ENCODE measurements at places on chromosomes 2 and 18. TPM values are rescaled to one million over a fixed set of nuclear protein-coding genes. Genes with fewer than 3 reads are reported as not detected.

GRCh38 chr18:3655254-3656050 lies 205.5 kb downstream of the TGIF1 start:
- no peaks in the 10 kb centered on the region for H3K27me3 ChIP-seq
- H3K36me3 ChIP-seq = no peaks in the 10 kb centered on the region
- peaks cover 26% of the 10 kb centered on the region for H3K4me1 ChIP-seq
- H3K4me3 ChIP-seq = no peak overlapping the region

The ARHGAP28 gene
- total RNA-seq = not detected

- H3K4me3 ChIP-seq = no peak overlapping the region
- H3K36me3 ChIP-seq = peaks cover 26% of the 10 kb centered on the region
- H3K4me1 ChIP-seq = peaks cover 16% of the 10 kb centered on the region
These were observed 42.3 kb downstream of the ANXA4 start for GRCh38 chr2:69784228-69784627.

The MERTK gene
- total RNA-seq = 0.20 TPM

All from activated CD4-positive, alpha-beta memory T cell treated with anti-CD3 and anti-CD28 coated beads, Interleukin-2, amount 10 ng/mL, durations not matched to agents 7 days and 5 days (primary cell).